ENCODE measurements at places on chromosomes 5 and 9.
A peak's percentile ranks its signal among the peaks of the same experiment; 100 is the strongest.

DNA sequence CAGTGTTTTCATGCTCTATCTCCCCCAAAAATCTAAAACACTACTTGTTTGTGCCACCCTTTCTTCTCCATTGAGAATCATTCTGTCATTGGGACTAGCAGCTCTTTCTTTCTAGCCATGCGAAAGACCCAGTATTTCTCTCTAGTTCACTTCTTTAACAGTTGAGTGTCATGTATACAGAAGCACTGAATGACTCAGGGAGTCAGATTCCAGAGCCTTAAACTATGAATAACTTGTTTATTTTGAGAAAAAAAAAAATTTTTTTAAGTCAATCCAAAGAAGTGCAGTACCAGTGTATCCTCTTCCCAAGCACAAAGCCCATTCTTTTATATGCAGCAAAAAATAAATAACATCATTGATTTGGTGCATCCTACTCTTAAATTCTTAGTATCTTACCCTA, 415.4 kb upstream of the GRAMD2B start:
- no peak for DNase-seq

DNA sequence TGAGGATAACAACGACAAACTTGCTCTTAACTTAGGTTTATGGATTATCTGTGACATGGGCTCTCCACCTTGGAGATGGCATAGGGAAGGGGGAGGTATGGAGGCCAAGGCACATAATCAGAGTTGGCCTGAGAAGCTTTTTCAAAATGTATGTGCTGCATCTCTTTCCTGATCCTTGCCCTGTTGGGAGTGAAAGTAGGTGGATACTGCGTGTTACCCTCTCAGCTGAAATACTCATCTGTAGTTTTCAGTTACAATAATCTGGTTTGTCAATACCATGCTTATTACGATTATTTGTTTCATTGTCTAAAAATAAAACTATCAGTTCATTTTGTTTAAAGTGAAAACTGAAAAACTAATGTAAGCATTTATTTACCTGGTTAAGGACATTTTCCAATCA, 86.7 kb downstream of the SLC44A1 start:
- DNase-seq = no peak

GRCh38 chr9:36803961-36804360, 230.1 kb downstream of the PAX5 start:
- no peak for DNase-seq

DNA sequence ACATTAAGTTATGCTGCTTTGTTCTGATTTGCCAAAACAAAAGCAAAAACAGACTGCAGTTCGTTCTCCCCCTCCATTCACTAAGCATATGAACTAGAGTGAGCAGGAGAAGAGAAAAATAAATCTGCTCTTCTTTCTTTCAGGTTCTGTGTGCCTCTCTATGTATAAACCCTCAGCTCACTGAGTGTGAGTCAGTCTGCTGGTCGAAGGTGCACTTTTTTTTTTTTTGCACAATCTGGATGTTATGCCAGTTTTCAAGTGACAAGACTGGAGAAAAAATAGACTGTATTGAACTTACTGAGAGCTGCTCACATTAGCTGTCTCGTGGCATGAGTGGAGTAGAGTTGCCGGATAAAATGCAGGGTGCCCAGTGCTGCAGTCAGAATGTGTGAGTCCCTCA, 244.6 kb upstream of the ATP10B start:
- no peak for DNase-seq

- DNase-seq = no peak
Measured at GRCh38 chr5:56829137-56829908, 14.0 kb downstream of the MAP3K1 start.

- no peak for DNase-seq
Measured at GRCh38 chr5:175700991-175701390, 43.1 kb downstream of the HRH2 start.

- no peak for DNase-seq
Measured at GRCh38 chr5:53105611-53106300, 3.8 kb downstream of the MOCS2 start.

DNA sequence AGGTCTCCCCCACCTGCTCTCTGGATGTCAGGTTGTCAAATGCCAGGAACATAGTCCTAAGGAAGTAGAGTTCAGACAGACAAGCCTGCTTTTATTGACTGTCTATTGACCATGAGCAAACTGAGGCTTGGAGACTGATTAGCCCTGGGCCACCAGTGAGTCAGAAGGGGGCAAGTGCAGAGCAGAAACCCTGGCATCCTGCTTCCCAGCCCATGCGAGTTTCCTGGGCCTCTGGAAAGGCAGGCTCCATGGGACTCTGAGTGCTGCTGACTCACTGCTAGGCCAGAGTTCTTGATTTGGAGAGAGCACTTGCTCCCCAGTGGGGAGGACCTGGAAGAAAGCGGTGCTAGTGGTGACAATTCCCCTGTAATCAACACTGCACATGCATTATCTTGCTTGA, 2.8 kb upstream of the HBEGF start:
- DNase-seq = no peak

GRCh38 chr9:136259836-136260235, 14.2 kb upstream of the QSOX2 start:
- DNase-seq = no peak

GRCh38 chr5:40511801-40512200, 167.9 kb upstream of the PTGER4 start:
- no peak for DNase-seq

- DNase-seq = no peak
Measured at GRCh38 chr5:150057996-150058395, 28.4 kb downstream of the CSF1R start.

GRCh38 chr9:426264-426663, 211.6 kb downstream of the DOCK8 start:
- no peak for DNase-seq

- no peak for DNase-seq
Measured at GRCh38 chr5:168878135-168878745, 299.1 kb upstream of the PANK3 start.

DNA sequence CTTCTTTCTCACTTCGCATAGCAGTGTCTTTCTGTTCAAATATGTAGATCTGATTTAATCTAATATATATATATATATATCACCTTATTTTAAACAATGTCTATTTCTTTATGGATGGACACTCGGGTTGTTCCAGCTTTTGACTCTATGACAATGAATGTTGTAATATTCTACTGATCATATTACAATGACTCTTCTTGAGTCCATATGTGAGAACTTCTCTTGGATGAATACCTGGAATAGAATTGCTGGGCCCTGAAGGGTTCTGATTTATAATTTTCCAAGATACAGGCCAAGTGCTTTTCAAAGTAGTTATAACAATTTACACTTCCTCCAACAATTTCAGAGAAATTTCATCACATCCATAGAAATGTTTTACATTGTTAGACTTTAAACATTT, 28.8 kb downstream of the NTRK2 start:
- no peak for DNase-seq

- DNase-seq = no peak
Measured at GRCh38 chr5:62603934-62604333, 25.3 kb downstream of the LRRC70 start.

- no peak for DNase-seq
Measured at GRCh38 chr5:178993236-178993765, 1.8 kb downstream of the GRM6 start.

DNA sequence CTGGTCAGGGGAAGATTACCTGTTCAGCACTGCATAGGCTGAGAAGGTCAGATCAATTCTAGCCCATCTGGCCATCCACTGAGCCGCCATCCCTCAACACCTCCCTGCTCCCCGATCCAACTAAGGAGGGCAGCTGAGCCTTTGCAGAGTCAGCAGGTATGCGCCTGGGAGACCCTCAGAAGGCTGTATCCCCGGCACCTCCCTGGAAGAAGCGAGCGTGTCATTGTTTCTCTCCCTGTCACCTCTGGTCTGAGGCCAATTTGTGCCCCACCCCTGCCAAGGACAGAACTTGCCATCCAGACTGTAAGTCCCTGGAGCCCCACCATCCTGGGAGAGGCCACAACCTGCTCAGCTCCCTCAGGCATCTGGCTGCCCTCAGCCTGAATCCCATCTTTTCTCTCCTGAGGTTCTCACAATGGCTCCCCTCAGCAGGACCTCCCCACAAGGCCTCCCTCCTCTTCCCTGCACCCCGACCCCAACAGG, 2.6 kb downstream of the CLTB start:
- DNase-seq = no peak

DNA sequence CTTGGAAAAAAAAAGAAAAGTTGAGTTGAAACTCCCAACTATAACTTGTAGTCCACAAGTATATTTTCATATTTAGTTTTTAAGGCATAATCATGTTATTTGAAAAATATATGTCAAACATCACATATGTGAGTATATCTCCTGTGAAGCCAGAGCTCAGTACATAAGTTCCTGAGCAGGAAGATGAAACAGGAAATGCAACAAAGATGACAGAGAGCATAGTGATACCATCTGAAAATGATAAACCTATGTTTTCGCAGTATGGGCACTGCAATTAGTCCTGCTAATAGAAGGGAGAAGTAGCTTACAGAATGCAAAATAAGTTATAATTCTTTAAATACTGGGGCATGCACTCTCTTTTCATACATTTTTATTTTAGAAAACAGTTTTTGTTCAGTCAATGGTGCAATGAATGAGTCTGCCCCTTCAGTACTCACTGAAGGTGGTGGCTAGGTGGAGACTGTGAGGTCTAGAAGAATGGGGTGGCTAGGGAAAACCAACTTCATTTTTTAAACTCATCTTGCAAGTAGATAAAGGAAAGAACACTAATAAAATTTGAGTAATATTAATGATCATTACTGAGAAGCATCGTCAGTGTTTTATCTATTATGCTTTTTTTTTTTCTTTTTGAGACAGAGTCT, 54.1 kb upstream of the FYB1 start:
- no peak for DNase-seq

DNA sequence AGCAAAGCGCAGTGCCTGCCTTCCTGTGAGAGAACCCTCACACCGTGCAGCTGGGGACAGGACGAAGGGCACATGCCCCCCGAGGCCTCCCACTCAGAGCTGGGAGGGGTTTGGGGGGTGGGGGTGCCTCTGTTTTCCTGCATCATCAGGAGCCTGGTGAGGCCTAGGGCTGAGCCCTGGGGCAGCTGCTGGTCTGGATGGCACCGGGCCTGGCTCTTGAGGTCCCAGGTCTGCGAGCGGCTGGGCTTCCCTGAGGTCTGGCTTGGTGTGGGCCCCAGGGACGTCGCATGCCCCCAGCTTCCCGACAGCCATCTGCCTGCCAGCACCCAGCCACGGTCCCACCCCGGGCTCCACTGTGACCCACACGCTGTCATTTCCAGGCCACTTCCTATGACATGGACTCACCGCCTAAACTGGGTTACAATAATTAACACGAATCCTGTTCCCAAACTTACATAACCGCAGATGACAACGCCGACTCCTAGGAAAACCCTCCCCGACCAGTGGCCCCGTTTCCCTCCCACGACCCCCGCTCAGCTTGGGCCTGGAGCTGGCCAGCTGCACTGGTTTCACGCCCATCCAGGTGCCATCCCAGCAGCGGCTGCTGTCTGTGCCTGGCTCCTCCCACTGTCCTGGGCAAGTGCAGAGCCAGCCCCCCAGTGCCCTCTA, 8.7 kb downstream of the NACC2 start:
- no peak for DNase-seq

DNA sequence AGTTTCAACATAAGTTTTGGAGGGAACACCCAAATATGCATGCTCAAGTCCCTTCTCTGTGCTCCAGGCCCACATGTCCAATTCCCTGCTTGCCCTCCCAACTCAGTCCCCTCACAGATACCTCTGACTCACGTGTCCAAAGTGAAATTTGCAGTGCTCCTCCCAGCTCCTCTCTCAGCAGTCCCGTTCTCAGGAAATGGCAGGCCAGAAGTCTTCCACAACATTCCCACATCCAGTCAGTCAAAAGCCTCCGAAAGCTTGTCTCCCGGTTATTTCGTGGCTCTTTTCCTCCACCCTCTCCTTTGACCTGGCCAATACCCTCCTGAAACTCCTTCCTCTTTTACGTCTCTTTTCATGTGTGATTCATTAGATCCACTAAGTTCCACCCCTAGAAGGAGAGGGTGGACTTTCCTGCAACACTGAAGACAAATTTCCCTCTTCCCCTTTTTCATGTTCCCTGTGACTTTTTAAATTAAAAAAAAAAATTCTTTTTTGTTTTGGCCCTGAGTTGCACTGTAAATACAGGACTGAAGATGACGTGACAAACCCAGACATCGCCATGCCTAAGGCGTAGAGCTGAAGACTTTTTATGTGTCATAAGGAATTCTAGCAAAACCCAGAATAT, 12.8 kb upstream of the MGAT1 start:
- no peak for DNase-seq

DNA sequence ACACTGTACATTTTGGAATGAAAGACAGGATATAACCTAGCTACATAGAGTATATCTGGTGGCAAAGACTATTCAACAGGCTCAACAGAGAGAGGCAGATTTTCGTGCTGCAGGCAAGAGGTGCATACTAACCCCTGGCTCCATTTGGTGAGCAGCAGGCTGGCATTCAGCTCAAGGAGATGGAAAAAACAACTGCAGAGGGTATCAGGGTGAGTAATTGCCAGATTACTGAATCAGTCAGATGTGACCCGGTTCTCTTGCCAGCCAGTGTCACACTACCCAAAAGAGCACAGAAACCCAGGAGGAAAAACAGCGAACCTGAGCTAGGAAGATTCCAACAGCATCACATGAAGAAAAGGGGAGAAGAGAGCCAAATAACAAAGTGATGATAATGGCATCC, 130.4 kb upstream of the PRLR start:
- DNase-seq = no peak

DNA sequence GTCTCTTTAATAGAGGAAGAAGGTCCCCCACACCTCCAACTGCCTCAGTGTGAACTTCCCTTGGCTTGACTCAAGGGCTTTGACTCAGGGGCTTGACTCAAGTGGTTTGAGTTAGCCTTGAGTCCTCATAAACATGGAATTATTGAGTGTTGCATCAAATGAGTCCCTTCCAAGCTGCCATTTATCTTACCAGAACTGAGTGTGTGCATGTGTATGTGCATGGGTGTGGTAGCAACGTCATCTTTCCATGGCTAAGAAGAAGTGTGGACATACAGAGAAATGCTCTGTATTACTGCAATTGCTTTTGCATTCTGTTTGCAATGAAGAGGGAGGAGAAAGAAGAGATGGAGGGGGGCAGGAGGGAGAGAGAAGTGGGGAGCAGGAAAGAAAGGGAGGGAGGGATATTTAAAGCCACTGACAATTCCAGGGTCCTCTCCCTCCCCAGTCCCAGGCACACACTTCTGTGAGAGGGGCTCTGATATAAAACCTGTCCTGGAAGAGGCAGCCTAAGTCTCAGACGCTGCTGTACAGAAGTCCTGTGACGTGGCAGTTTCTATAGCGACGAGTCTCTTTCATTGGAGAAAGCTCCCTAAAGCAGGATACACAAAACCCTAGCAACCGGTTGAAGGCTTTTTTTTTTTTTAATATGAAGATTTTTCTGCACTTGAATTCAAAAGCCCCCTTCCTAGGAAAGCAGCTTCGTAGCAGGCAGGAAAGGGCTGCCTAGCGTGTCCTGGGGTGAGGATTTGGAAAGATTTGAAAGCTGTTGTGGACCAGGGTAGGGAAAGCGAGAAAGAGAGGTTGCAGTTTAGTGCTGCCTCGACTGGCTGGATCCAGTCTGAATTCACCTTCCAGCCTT, 93.3 kb upstream of the MAP1B start:
- DNase-seq = peak; percentile 41

DNA sequence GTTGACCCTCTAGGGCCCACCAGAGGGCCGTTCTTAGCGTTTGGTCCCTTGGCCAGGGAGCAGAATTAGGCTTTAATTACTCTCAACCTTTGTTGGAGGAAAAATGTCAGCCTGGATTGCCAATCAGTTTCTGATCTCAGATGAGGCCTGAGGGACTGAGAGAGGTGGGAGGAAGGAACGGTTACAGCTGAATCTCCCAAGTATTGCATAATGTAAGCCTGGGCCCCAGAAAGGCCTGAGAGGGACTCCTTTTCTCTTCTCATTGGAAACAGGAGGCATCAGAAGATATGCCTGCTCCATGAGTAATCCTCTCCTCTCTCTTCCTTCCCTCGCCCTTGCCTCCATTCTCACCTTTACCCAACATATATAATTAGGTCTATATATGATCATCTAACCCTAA, 105.7 kb downstream of the INSYN2B start:
- DNase-seq = no peak

Measured in NCI-H2107 (cell line).